ENCODE measurements at places on chromosomes 11 and 22.

GRCh38 chr11:9859554-9860305 lies 195.9 kb downstream of the SWAP70 start:
- DNase-seq: no peak

DNA sequence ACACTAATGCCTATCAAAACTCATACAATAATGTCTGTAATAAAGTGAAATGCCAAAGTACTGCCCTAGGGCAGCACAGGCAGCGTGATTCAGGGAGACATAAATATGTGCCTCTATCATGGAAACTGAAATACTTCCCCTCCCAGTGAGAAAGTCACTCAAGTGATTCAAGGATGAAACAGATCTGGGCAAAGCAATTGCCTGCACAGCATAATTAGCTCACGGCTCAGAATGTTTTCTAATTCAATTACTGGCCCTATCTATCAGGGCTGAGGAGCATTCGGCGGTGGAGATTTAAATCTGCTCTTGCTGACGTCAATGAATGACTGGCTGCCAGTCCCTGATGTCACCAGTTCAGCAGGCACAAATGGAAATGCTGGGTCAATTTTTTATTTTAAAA lies 27.7 kb upstream of the PPP2R1B start:
- DNase-seq: no peak

- DNase-seq: no peak
Observed at GRCh38 chr11:20259506-20259905, 99.2 kb upstream of the DBX1 start.

DNA sequence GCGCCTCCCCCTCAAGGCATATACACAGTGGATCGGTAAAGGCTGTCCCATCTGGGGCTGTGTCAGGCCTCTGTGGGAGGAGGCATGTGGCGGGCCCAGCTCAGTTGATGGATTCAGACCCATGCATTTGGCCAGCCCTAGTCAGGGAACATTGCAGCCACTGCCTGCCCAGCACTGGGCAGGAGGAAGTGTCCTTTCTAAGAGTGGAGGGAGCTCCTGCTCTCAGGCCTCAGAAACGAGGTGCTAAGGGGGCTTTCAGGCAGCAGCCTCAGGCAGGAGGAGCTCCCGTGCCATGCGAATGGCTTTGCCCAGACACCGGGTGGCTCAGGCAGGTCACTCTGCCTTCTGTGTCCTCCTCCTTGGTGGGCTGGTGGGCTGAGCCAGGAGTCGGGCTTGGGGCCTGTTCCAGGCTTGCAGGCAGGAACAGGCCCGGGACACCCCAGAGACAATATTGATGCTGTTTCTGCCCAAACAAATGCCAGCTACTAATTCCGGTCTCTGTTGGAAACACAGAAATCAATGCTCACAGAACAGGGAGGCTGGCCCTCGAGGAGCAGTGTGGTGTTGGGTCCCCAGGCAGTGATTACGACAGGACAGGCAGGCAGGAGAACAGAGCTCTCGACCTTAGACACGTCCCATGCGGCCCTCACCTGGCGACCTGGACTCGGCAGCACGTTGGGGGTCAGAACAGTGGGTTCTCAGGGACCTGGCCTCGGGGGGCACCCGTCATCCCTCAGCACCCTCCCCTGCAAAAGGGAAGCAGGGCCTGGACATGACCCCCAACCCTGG lies 42.3 kb upstream of the CCDC188 start:
- no peak for DNase-seq

DNA sequence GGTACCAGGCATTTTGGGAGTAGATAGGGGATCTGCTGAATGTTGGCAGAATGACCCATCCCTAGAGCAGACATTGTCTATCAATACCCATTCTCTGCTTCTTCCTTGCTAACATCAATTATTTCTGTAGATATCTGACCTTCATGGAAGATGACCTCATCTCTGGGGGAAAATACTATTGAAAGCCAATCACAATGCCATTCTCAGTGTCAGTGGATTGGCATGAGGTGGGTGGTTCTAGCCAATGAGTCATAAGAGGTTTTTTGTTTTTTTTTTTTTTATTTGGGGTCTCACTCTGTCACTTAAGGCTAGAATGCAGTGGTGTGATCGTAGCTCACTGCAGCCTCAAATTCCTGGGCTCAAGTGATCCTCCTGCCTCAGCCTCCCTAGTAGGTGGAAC lies 42.5 kb downstream of the SNX19 start:
- no peak for DNase-seq

- DNase-seq: no peak
Observed at GRCh38 chr11:58837707-58838388, 6.7 kb downstream of the GLYATL2 start.

GRCh38 chr22:48895831-48896765 lies 931.6 kb downstream of the BRD1 start:
- DNase-seq: no peak

DNA sequence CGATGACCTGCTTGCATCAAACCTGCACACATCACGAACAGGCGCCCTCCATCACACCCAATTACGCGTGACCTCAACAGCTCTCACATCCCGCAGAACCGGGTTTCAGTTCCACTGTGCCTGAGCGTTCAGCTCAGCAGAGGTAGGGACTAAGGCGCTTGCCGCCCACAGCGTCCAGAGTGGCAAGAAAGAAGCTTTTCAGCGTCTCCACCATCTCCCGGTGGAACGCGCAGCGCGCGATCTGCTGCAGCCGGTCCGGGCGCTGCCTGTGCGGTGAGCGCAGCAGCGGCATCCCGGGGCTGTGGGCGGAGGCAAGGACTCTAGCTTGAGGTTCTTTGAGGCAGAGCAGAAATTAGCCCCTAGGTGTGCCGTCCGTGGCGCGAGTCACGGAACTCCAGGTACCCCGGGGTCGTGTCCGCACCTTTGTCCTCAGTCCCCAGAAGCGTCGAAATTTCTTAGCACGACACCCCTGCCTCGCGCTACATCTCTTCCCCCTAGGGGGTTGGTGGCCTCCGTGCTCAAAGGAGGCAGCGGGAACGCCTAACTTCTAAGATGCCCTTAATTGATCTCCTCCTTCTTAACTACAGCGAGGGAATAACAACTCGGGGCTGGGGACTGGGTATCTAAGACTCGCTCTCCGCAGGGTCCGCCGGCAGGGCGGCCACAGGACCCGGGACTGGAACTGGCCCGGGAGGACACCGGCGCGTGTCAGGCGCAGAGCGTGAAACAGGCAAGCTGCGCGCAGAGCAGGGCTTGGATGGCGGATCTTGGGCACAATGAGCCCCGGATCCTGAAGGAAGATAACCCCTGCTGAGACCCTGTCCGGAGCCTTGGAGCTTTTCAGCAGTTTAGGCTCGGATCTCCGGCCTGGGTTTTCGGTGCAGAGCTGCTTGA lies 1.7 kb upstream of the CALCA start:
- no peak for DNase-seq

DNA sequence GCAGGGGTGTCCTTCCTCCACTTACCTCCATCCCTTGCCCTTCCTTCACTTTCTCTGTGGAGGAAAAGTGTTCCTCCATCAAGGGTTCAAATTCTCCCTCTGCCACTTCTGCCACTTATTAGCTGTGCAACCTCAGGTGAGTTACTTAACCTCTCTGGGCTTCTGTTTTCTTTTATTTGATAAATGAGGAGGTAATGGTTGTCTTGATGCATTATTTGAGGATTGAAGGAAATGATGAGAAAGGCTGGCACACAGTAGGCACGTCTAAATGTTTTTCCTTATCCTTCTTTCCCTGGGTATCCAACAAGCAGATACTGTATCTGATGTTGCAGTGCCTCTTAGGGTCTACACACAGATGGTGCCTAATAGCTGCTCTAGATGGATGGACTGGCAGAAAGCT lies 14.3 kb upstream of the ALX4 start:
- DNase-seq: no peak

DNA sequence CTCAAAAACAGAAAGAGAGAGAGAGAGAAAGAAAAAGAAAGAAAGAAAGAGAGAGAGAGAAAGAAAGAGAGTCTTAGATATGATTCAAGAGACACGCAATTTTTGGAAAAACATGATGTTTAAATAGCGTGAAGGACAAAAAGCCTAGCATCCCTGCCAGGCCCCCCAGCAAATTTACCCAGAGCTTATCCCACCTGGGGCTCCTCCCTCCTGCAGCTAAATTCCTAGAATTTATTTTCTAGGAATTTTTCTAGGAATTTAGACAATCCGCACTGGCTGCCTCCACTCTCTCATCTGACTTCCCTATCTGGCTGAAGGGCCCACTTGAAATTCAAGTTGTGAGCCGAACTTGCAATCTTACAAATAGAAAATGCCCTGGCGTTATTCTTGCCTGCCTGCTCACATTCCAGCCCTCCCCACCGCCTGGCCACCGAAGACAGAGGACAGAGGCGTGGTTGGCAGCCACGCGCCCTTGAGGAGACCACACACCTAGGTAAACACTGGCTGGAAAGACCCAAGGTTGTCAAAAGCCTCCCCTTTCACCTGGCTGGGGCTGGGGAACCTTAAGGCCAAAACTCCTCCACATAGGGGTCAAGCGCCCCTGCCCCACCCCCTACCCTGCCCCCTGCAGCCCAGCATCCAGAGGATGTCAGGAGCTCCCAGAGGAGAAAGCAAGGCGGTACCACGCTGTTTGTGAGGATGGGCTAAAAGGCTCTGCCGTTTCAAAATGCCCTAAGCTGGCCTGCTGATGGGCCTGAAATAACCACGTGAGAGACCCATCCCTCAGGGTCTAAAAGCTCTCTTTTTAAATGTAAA lies 42.2 kb downstream of the AHNAK start:
- no peak for DNase-seq

DNA sequence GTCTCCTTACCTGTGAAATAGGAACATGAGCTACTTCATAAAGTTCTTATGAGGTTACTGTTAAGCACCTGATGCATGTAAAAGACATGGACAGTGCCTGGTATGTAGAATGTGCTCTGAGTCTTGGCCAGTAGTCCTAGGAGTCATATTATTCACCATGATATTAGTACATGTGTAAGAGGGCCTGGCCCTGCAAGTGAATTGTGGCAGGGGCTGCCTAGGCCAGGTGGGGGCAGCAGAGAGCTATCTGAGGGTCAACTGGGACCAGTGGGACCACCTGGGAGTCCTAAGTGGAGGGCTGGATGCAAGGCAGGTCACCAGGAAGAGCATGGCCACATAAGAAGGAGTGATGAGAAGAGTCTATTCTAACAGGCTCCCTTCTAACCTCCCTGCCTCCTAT lies 529.5 kb downstream of the SOX6 start:
- peak; percentile 16 for DNase-seq

Data from mucosa of gallbladder (tissue), 1 donor.